ENCODE measurements at places on chromosomes 12 and 14.

GRCh38 chr12:76037130-76038103, 5.8 kb upstream of the PHLDA1 start:
- no peak for DNase-seq

DNA sequence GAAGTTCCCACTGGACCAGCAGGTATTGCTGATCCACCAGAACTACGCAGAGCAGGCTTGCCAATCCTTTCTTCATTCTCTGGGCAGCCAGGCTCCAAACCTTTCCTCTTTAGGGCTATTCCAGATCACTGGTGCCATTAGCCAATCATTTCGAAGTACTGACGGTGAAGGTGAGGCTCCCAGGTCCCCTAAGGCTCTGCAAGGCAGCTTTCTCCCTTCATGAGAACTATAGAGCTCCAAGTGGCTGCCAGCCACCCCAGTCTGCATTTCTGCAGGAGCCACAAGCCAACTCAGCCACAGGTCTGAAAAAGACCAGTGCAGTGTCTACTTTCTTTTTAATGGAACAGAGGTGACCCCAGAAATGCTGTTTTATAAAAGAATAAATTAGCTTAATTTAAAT, 48.7 kb downstream of the RAB35 start:
- no peak for DNase-seq

DNA sequence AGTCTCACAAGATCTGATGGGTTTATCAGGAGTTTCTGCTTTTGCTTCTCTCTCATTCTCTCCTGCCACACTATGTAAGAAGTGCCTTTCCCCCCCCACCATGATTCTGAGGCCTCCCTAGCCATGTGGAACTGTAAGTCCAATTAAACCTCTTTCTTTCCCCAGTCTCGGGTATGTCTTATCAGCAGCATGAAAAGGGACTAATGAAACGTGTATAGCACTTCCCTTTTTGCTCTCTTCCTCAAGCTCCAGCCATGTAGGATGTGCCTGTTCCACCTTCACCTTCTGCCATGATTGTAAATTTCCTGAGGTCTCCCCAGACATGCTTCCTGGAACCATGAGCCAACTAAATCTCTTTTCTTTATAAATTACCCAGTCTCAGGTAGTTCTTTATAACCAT, 7.0 kb upstream of the CRACR2A start:
- DNase-seq, result no peak

DNA sequence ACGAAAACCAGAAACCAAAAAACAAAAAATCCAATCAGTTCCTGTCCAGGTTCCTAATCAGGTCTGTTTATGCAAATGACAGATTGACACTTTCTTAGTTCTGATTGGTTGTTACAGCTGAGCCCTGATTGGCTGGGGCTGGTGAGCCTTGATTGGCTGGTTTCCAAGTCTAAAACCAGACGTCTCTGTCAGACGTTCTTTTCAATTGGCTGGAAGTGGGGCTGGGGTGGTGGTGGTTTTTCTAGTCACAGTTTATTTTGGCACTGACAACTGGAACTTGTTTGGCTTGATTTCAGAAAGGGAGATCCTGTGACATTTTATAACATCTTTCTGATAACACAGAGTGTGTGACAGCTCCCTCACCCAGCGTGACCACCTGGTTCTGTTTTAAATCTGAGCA, 36.1 kb upstream of the PRICKLE1 start:
- no peak for DNase-seq

DNA sequence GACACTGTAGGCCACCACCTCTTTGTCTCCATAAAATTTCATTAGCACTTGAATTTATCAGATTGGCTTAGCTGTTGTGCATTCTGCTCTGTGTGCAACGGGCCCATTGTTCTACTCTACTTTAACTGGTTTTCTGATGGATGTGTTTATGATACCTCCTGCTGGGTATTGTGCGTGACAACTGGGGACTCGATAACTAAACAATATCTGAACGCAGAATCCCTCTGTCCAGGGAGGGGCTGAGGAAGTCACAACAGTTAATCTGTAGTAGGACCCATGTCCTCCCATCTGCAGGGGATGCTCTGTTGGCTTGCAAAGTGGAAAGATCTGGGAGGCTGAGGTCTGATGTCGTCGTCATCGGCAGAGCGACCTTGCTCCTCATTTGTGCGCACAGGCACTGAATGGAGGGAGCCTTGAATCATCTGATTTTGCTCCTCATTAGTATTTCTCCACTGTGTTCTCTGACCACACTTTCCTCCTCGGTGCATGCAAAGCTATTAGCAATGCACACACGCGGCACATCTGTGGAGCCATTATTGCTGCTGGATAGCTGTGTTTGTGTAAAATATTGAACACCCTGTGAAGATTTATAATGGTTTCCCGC, 422.5 kb downstream of the NRXN3 start:
- DNase-seq, result no peak

DNA sequence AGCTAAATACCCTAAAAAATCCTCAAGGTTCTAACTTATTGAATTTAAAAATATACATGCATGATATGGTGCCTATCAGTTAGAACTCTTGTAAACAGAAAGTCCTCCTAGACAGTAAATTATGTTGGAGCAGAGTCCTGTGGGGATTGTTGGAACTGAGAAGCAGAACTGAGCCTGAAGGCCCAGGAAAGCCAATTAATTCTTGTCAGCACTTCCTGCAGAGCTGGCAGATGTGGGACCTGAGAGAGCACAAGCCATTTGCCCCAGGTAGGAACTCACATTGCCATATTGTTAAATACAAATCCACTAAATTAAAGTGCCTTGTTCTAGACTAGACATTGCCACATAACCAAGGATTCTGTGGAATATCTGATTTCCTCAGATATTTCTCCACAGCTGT, 117.1 kb downstream of the RTN1 start:
- no peak for DNase-seq
